ENCODE measurements at places on chromosomes 3 and 15. TPM values are rescaled to one million over a fixed set of nuclear protein-coding genes. Genes with fewer than 3 reads are reported as not detected.

TNFSF10 gene
- 0.73 TPM for total RNA-seq

ADCY5 gene
- under 0.01 TPM for total RNA-seq

SAMD7 gene
- not detected for total RNA-seq

SLC12A8 gene
- total RNA-seq = 1.6 TPM

CFAP100 gene
- not detected for total RNA-seq
